Left kidney (tissue), 8 donors: ENCODE measurements at places on chromosomes 5 and 9. TPM values are rescaled to one million over a fixed set of nuclear protein-coding genes. Genes with fewer than 3 reads are reported as not detected.

Gene ZSWIM6
- 34.3 TPM for polyA plus RNA-seq

Gene C9orf57
- not detected for polyA plus RNA-seq

Gene CTNND2
- 2.8 TPM for polyA plus RNA-seq

Gene ACER2
- 13.5 TPM for polyA plus RNA-seq

DNA sequence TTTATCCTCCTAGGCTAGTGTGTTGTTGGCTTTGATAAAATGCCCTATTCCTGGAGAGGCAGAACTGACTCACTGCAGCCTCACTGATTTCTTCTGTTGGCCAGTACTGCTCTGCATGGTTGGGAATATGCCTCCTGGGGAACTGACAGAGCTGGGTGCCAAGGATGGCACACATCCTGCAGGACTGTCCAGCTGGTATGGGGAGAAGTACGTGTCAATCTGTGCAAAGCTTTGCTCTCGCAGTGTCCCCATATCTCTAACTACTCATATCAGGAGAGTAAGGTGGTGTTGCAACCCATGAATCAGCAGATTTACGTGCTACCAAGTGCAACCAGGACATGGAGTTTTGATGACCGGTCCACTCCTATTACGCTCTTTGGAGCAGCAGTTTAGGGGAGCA is 74.7 kb downstream of the TEK start:
- no peak for DNase-seq

- no peak for DNase-seq
Observed at GRCh38 chr5:53607886-53608285, 47.4 kb downstream of the NDUFS4 start.

Gene DRD1
- not detected for polyA plus RNA-seq

GRCh38 chr5:133405275-133406034 is 206.9 kb downstream of the FSTL4 start:
- no peak for DNase-seq

- peak; percentile 65 for DNase-seq
Observed at GRCh38 chr9:27528886-27529315, 713 bp downstream of the MOB3B start.

- DNase-seq, result no peak
Observed at GRCh38 chr5:5581080-5581479, 158.6 kb downstream of the ICE1 start.

Gene CARD9
- 1.8 TPM for polyA plus RNA-seq

- DNase-seq, result no peak
Observed at GRCh38 chr9:70083429-70083828, 39.8 kb downstream of the MAMDC2 start.

Gene MED10
- polyA plus RNA-seq, result 39.5 TPM

DNA sequence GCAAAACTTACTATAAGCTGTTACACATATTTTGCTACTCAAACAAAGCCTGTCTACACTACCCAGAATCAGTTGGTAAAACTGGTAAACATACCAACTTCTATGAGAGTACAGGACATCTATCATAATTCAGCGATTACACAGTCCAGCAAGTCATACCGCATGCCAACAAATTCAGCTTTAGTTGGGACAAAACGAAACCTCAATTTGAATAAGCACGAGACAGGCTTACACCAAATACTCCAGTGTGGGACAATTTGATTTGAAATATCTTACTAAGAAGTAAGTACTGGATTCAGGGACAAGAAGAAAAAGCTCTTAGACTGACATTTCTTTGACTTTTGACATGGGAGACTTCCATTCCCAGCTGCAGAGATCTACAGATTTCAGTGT is 2.0 kb downstream of the NRG2 start:
- DNase-seq, result no peak

DNA sequence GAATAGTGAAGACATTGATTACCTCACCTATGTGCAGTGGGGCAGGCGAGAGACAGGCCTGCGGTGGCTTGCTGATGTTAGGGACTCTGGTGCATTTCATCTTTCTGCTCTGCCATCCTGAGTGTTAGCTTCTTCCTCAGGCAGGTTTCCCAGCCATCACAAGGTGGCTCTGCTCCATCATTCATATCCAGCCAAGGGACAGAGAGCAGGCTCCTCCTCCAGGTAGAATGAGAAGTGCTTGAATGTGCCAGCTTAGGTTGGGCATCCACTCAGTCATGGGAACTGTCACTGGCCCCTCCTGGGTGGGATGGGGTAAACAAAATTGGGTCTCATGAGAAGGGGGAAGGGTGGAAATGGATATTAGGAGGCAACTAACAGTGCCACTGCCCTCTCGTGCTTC is 24.8 kb downstream of the GPR107 start:
- no peak for DNase-seq

- DNase-seq, result no peak
Observed at GRCh38 chr9:112072721-112073638, 102.1 kb downstream of the SUSD1 start.

- DNase-seq, result peak; percentile 38
Observed at GRCh38 chr5:28397502-28397941, 1359.1 kb upstream of the CDH9 start.

- no peak for DNase-seq
Observed at GRCh38 chr5:36435516-36435915, 133.8 kb upstream of the RANBP3L start.

DNA sequence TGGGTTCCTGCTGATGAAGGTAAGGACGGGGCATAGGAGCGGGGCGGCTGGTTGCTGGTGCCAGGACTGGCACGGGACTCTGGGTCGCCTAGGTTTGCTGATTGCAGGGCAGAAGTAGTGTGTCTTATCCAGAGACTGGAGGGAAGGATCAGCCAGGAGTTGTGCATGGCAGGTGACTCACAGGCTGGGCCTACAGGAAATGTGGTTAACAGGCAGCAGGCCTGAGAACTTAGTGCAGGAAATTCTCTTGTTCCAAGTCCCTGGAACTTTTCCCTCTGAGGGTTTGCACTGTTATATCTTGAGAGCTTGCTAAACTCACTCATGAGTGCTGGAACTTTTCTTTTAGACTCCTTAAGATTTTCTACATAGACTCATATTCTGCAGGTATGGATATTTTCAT is 95.1 kb downstream of the ANXA2R start:
- DNase-seq, result no peak

GRCh38 chr5:149865746-149866145 is 78.8 kb downstream of the PDE6A start:
- no peak for DNase-seq

DNA sequence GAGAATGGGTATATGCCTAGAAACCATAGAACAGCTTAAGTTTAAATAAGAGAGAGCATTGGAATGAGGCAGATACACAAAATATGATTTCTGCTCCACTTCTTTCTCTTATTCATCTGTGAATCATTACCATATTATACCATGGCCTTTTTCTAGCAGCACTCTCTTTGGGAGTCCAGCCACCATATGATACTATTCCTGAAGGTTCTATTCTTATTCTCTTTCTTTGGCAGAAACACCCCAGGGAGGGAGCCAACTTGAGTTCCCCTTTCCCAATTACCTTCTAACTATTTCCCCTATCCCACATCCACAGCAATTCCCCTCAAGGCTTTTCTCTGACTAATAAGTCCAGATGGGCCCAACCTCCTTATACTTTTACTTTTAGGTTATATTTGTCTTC is 55.9 kb downstream of the NDUFAF2 start:
- no peak for DNase-seq

DNA sequence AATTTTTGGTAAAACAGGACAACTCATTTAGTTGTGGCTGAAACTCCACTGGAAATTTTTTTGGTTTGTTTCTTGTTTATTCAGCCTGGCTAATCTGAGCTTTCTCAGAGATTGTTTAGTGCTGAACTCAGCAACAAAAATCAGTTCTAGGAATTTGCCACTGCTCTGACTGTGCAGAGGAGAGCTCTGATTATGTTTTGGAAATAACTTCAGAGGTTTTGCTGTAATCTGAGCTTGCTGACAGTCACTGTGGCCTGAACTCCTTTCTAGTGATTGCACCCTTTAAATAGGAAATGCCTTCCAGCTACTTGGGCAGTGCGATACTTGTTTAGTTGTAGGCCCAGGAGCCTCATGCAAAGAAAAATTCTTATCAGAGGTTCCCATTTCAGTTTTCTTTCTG is 60.2 kb downstream of the OSTF1 start:
- peak; percentile 15 for DNase-seq
